NCI-H446 (cell line): ENCODE measurements at places on chromosomes 5 and 9.
A peak's percentile ranks its signal among the peaks of the same experiment; 100 is the strongest.

DNA sequence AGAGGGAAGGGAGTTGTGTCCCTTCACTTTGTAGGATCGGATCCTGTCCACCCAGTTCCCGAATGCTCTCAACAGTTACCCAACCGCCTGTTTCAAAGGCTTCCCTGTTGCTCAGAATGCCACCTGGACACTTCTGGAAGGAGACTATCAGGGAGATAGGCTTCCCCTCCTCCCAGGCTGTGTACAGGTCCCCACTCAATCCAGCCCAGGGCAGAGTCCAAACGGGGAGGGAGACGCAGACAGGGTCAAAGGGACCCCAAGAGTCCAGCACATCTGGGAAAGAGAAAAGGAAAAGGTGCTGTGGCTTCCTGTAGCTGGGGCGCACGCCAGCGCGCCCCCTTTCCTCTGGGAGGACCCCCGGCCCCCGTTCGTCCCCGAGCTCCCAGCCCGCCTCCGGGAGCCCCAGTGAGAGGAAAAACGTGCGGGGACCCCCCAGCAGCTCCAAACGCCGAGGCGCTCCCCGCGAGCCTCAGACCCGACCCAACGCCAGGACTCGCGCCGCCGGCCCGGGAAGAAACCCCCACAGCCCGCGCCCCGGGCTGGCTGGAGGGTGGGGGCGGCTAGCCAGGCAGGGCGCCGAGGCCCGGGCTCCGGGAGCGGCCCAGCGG lies 640 bp downstream of the SURF4 start:
- DNase-seq: no peak

DNA sequence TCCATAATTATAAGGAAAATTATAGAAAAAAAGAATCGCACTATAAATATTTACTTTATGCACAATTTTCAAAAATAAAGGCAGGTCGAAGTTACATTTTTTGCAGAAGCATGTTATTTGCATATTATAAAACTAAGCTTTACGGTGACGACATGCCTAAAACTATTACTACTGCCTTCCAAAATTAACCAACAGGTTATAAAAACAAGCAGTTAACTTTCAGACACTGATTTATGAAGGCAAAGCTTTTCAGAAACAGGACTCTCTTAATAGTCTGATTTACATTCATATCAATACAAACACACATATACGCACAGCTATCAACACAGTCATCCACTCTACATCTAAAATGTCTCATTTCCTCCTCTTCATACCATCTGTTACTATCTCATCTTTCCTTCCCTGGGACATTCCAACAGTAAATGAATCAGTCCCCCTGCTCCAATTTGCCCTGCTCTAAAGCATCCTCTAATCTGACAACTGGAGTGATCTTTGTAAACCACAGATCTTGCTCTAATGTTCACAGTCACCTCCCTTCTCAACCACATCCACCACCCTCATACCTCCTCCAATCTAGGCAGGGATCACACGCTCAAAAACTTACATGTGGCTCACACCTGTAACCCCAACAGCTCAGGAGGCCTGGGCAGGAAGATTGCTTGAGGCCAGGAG lies 21.6 kb downstream of the FBXW11 start:
- DNase-seq: no peak

- no peak for DNase-seq
Observed at GRCh38 chr9:105198865-105199264, 45.6 kb upstream of the SLC44A1 start.

- DNase-seq: no peak
Observed at GRCh38 chr9:126975327-126976220, 61.0 kb downstream of the RALGPS1 start.

DNA sequence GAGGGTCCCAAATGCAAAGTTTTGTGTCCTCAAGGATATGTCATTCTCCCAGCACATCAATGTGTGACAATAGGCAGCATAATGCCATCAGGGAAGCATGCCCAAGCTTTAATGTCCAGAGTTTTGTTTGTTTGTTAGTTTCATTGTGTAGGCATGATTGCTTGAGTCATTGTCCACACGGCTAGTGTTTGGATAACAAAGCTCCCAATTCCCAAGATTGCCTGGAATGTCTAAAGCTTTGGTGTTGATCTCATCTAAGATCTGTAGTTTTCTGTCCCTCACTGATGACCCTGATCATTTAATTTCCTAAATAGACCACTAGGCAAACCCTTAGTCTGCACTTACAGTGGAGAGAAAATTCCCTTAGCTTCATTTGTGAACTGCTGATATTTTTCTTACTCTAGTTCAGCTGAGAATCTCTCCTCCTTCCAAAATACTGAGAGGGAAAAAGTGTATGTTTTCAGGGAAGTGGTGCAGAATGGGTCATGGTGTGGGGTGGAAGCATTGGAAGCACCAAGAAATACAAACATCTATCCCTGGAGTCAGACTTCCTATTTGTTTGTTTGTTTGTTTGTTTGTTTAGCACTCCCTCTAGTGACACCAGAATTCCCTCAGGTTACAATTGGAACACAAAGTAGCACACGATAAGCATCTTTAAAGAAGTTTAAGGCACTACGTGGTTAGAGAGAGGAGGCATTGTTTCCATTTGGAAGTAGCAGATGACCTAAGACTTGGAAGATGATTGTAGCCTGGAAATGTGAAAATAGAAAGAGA lies 127.1 kb downstream of the PRDM6 start:
- no peak for DNase-seq

DNA sequence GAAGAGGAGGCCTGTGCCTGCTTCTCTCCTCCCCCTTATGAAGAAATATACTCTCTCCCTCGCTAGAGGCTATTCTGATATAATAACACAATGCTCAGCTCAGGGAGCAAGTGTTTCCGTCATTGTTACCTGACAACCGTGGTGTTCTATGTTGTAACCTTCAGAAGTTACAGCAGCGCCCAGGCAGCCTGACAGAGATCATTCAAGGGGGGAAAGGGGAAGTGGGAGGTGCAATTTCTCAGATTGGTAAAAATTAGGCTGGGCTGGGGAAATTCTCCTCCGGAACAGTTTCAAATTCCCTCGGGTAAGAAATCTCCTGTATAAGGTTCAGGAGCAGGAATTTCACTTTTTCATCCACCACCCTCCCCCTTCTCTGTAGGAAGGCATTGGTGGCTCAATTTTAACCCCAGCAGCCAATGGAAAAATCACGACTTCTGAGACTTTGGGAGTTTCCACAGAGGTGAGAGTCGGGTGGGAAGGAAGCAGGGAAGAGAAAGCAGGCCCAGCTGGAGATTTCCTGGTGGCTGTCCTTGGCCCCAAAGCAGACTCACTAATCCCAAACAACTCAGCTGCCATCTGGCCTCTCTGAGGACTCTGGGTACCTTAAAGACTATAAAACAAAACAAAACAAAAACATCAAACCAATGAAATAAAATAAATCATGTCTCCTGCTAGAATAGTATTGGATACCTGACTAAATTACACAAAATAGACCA lies 1.3 kb downstream of the TMEM174 start:
- DNase-seq: no peak

GRCh38 chr5:95958310-95959014 lies 3.2 kb downstream of the ELL2 start:
- no peak for DNase-seq

- DNase-seq: no peak
Observed at GRCh38 chr9:133888048-133888808, 103.9 kb downstream of the VAV2 start.

- DNase-seq: no peak
Observed at GRCh38 chr9:33202552-33203201, 35.5 kb upstream of the B4GALT1 start.

DNA sequence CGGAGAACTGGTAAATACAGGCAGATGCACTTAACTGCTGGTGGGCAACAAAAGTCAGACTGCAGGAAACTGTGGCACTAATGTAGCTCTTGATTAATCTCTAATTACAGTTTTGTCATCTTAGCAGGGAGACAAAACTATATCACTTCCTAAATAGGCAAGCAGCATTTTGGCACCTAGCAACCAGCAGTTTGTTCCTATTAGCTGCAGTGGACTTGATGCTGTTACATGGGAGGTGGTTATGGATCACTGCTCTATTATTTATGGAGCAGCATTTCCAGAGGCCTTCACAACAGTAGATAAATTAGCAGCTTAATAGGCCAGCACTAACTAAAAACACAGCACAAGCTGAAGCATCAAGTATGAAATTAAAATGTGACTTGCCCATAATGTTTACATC lies 518.3 kb upstream of the ITGA1 start:
- DNase-seq: peak; percentile 12

GRCh38 chr5:60248901-60249300 lies 355.4 kb upstream of the PDE4D start:
- no peak for DNase-seq

GRCh38 chr5:145587710-145588109 lies 247.4 kb downstream of the PRELID2 start:
- no peak for DNase-seq

DNA sequence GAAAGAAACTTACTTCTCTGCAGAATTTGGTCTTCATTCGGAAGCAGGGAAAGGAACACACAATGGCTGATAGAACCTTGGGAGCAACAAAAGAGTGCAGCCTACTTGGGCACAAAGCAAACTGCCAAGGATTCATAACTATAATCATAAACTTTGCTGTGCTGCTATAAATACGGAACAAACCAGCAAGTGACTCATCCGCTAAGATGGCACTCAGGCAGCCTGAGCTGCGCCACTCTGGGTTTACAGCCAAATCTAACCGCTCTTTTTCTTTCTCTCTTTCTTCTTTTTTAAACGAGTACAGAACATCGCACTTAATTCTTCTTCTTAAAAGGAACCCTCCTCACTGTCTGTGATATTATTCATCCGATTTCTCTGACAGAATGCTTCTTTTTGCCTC lies 81.1 kb downstream of the PTPN3 start:
- DNase-seq: no peak

DNA sequence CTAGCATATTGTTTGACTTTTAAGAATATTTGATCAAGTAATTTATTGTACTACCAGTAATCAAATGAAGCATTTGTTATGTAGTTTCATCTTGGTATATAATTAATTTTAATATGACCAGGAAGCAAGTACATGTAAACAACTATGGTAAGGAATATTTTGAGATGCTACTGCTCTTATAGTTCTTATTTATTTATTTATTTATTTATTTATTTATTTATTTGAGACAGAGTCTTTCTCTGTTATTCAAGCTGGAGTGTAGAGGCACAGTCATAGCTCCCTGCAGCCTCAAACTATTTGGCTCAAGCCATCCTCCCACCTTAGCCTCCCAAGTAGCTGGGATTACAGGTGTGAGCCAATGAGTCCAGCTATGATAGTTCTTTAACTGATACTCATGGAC lies 8.1 kb downstream of the PPIP5K2 start:
- no peak for DNase-seq

DNA sequence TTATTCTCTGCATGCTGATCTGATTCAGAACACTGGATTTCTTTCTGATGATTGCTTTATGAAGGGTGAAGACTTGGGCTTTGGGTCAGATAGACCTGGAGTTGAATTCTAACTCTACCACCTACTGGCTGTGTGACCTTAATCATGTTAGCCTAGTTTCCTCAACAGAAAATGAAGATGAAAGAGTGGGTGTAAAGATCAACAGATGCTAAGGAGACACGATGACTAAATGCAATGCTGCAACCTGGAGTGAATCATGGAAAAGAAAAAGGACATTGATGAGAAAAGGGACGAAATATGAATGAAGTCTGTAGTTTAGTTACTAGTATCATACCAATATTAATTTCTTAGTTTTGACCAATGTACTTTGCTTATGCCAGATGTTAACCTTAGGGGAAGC lies 27.8 kb upstream of the DENND1A start:
- no peak for DNase-seq

DNA sequence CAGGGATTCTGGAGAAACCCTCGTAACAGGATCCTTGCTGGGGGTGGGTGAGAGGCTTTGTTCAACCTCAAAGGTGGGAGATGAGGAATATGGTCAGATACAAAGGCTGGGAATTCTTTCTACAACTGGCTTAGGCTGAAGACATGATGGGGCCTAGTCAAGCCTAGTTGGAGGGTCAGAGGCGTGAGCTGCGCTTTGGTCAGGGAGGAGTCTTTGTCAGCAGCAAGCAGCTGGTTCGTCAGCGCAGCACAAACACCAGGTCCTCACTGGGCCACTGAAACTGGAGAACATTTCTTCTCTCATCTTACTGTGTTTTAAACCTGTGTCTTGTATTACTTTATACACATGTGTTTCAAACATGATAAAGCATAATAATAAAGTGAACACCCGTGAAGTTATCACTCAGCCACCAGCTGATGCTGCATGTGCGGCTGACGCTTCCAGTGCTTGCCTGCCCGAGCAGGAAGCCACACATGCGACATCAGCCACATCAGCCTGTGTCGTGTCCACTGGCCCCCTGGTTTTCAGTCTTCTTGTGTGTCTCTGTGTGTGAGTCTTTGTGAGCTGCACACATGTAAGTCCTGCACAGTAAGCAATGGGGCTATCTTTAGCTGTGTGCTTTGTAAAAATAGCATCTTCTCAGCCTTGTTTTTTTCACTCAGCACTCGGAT lies 81.5 kb downstream of the WNK2 start:
- DNase-seq: no peak

DNA sequence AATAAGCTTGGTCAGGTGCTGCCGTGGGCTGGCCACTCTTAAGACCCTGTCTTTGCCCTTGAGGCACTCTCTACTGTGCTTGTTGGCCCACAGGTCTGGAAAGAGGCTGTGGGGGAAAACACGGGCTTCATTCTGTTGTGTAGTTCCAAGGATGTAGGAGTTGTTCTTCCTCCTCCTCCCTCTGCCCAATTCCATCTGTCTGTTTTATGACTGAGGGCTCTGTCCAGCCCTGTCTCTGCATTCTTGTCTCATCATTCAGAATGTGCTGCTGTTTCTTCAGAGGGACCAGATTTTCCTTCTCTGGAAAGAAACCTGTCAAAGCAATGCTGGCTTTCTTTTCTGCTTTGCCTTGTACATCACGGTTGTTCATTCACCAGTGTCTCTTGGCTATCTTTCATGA lies 84.1 kb downstream of the MAP1B start:
- DNase-seq: no peak

DNA sequence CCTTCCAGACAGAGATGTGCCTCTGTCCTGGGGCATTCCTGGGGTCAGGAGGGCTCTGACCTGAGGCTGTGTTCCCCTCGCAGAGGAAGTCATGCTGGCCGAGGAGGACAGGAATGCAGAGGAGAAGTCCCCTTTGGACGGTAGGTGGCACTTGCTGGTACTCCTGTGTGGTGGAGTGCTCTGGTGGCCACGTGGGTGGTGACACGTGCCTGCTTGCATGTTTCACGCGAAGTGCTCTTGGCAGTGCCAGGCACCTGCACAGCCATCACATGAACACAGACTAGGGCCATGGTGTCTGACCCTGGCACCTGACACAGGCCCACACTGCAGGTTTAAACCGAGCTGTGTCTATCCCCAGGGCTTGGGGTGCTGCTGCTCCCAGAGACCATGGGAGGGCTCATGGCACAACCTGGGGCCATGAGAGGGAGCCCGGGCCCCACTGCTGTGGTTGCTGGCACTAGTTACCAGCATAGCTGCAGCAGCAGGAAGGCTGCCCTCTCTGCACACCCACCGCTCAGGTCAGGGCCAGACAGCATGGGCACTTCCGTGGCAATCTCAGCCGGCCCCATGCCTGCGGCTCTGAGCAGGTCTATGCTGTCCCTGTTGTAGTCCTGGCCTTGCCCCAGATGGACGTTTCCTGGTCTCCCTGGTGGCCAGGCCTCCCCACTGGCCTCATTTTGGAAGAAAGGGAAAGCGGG lies 79.3 kb downstream of the CACNA1B start:
- no peak for DNase-seq
